ENCODE measurements at places on chromosomes 12 and 14. TPM values are rescaled to one million over a fixed set of nuclear protein-coding genes. Genes with fewer than 3 reads are reported as not detected.

Gene ALKBH1
- 15.9 TPM for total RNA-seq

Gene RGS6
- not detected for total RNA-seq

Gene GALNT6
- total RNA-seq: 3.0 TPM

Gene SLC8A3
- not detected for total RNA-seq

Gene TAS2R43
- not detected for total RNA-seq

Gene SLC5A8
- not detected for total RNA-seq

Gene KLRK1
- not detected for total RNA-seq

Gene TPH2
- total RNA-seq: not detected

Gene TAS2R50
- not detected for total RNA-seq

Gene DPPA3
- not detected for total RNA-seq

Gene TRAFD1
- 20.0 TPM for total RNA-seq

Gene AICDA
- total RNA-seq: 0.15 TPM

Gene LRP10
- total RNA-seq: 70.8 TPM

Gene TNFRSF1A
- 448 TPM for total RNA-seq

Measured in A549 treated with CpdA at 1 μM for 4 hours (cell line).